ENCODE measurements at places on chromosomes 5 and 9.

DNA sequence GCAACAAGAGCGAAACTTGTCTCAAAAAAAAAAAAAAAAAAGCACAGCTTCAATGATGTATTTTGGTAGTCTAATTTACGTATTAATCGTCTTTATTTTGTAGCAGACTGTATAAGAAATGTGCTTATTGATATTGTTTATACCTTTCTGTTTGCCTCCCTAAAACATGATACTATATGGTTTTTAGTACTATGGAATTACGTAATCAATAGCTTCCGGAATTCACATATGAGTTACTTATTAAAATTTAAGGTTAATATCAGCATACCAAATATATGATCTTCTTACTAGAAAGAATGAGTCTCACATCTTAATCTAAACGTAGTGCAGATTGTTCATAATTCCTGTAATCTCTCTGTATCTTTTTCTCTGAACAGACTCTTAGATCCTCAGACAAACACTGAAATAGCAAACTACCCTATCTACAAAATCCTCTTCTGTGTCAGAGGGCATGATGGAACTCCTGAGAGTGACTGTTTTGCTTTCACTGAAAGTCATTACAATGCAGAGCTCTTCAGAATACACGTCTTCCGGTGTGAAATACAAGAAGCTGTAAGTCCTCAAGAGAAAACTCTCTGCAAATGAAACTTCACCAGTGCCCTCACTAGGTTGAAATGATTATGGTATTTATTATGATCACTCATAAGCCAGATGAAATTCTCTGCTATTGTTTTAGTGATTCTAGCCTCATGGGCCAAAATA lies 44.4 kb upstream of the GPR21 start:
- DNase-seq, result peak; percentile 10

- DNase-seq, result no peak
Observed at GRCh38 chr9:128358861-128359260, 12.3 kb upstream of the URM1 start.

- DNase-seq, result peak; percentile 15
Observed at GRCh38 chr9:114504341-114505186, 709 bp downstream of the WHRN start.

DNA sequence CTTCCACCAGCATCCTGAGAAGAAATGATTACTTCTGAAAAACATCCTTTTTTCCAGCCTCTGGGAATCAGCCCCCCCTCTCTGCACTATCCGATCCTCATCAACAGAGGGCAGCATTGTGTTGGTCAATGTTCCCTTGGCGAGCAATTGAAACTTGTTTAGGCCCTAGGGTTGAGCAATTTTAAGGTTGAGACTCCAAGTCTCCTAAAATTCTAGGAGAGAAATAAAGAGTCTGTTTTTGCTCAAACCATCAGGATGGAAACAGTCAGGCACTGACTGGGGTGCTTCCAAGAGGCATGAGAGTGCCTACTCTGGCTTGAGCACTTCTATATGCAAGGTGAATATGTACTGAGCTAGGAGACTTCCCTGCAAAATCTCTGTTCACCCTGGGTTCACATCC lies 12.4 kb upstream of the CYFIP2 start:
- peak; percentile 63 for DNase-seq

DNA sequence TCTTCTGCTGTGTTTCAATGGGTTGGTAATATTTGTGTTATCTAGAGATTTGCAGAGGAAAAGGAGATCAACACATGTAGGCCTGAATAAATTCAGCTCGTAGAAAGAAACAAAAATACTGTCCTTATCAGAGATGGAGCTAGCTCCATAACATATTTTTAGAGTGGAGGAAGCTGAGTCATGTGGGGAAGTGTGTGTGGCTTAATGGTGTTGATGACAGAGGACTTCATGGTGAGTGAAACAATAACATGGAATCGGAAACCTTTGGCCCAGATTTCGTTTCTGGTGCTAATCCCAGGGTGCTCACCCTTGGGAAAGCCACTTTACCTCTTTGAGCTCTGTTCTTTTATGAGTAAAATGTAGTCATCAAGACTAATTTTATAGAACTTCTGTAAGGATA lies 825.0 kb downstream of the TLR4 start:
- peak; percentile 30 for DNase-seq

- DNase-seq, result no peak
Observed at GRCh38 chr5:61311056-61311610, 20.9 kb upstream of the ZSWIM6 start.

GRCh38 chr5:36209664-36210063 lies 32.1 kb downstream of the NADK2 start:
- DNase-seq, result peak; percentile 68

GRCh38 chr5:148973455-148973854 lies 89.4 kb downstream of the SH3TC2 start:
- peak; percentile 73 for DNase-seq

DNA sequence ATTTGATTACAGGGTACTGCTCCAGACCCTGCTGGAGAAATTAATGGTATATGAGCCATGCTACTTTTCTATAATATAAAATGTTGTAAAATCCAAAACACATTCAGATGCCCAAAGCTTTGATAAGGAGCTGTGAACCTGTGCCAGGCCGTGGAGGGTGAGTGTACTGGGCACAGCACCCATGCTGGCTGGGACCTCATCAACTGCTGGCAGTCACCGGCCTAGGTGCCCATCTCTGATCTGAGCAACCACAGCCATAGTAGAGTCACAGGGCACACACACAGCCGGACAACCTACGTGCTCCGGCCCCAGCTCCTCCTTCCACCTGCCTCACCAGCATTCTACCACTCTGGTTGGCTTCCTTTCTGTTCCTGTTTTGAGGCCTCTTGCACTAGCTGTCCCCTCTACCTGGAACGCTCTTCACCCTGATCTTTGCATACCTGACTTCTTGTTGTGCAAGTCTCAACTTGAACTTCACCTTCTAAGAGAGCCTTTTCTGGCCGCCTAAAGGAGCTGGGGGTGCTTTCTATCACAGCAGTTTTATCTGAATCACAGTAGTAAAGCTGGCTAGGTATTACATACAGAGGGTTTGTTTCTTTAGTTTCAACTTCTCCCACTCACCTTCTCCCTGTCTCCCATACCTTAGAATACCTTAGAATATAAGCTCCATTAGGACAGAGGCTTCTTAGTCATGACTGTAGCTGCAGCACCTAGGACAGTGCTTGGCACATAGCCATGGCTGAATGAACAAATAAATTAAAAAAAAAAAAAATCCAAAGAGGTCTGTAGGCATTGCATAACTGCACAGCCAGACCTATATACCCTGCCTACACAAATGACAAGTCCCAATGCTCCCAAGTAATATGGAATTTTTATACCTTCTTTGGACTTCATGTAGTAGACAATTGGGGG lies 51.7 kb downstream of the MED27 start:
- peak; percentile 33 for DNase-seq

DNA sequence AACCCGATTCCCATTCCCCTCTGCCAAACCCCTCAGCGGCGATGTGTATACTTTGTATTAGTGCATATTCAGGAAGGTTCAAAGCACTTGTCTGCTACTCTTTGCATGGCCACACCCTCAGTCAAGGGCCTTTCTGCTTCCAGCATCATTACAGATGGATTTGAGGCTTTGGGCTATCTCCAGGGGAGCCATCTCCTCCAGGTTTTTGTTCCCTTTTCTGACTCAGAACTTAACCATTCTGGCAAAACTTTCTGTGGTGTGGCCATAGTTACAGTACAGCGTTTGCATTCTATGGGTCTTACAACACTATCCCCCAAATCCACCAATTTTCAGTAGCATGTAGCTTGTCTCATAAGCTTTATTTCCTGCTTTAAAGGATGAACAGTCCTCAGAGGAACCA lies 36.0 kb upstream of the SVEP1 start:
- DNase-seq, result peak; percentile 73

DNA sequence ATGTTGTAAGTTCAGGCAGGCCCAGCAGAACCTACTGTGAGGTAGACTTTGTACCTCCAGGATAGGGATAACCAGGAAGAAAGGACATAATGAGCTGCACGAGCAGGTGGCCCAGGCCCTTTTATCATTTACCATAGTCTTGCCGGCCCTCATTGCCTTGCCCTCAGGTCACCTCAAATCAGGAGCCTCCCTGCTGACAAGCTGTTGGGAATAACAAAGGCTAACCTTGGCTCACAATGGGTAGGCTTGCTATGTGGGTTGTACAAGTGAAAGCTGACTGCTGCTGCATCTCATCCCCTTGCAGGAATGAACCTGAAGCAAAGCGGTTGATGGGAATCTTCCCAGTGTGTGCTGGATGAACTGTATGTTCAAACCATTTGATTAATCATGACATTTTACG lies 159.5 kb upstream of the ACTBL2 start:
- no peak for DNase-seq

GRCh38 chr5:152378730-152379129 lies 26.3 kb downstream of the NMUR2 start:
- DNase-seq, result peak; percentile 5

GRCh38 chr5:5979377-5979760 lies 399.0 kb downstream of the MED10 start:
- DNase-seq, result peak; percentile 87

- no peak for DNase-seq
Observed at GRCh38 chr9:9299134-9299533, 1313.7 kb downstream of the PTPRD start.

DNA sequence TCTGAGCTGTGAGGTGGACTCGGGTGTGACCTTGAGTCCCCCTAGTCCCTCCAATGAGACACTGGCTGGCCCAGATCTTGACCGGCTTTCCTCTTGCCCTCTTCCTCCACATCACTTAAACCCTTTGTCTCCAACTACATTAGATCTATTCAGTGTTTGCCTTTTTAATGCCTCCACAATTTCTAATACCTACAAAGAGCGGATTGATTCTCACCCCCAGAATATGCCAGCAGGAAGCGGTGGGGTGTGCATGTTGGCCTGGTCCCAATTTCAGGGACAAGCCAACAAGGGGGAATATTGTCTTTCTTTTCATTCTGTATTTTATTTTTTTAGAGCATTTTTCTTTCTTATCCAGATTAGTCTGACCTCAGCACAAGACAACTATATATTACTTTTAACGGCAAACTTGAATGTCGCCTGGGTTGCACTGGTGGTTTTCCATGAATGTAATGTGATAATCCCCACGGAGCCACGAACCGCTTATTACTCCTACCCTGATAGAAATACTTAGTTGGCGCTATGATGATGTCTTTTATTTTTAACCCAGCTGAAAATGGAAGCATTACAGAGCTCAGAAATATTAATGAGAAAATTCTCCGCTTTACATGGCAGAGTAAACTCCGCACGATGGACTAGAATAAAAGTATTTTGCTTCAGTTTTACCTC lies 68.5 kb upstream of the MYO10 start:
- no peak for DNase-seq

GRCh38 chr9:93302586-93303257 lies 118.8 kb downstream of the WNK2 start:
- peak; percentile 54 for DNase-seq

- peak; percentile 6 for DNase-seq
Observed at GRCh38 chr5:171710451-171711024, 75.1 kb upstream of the SMIM23 start.

DNA sequence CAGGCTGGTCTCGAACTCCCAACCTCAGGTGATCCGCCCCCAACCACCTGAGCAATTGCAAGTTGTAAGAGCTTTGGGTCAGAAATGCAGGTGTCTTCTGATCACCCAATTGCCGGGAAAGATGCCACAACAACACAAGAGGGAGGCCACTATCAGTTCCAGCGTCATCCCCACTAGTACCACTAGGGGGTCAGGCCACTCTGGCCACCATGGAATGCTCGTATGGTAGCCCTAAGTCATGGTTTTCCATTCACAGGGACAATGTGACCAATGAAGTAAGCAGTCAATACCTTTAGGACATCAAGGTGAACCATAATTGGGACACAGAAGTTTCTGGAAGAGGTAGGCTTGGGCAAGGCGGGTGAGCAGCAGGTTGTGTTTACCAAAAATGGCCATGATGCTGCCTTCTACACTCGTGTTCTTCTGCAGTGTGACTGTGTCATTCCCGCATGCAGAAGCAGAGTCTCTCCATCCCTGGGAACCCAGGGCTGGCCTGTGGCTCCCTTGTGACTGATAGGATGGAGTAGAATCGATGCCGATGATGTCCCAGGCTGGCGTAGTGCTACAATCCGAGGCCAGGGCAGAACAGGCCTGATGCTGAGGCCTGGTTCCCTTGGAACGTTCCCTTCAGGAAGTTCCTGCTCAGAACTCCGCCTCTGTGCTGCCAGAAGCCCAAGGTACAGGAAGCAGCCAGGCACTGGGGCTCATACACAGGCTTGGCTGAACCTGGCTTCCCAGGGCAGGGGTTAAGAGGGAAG lies 42.2 kb upstream of the ANKRD33B start:
- no peak for DNase-seq

- DNase-seq, result peak; percentile 74
Observed at GRCh38 chr5:153613144-153613543, 122.7 kb downstream of the GRIA1 start.

DNA sequence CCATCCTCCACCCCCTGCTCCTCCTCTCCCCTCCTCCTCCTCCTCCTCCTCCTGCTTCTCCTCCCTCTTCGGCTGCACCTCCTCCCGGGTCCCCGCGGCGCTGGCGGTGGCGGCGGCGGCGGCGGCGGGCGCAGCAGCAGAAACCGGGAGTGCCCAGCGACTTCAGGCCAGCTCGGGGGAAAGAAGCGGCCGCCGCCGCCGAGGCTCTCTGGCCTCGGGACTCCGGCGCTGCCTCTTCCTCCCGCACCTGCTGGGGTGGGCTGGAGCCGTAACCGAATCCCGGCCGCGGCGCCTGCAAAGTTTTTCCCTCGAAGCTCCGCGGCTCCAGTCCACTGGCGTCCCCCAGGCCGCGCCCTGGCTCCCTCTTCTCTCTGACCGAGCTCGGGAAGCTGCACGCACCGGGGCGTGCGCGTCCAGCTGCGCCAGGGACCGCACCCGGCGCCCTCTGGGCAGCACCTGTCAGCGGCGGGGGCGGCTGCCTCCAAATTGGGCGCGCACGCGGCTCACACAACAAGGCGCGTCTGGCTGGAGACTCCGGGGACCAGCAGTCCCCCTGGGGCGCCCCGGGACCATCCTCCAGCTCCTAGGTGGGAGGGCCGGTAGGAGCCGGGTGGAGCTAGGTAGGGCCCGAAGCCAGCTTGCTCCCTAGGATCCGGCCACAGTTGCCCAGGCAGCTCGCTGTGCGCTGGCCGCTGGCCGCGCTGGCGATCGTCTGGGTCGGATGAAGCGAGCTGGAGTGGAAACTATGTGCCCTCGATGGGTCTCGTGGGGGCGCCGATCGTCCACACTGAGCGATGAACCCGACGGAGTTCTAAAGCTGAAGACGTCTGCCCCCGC lies at the start of gene MCTP1:
Gene MCTP1, minus strand, starts transcription at position 523 of the 837 bp plus-strand sequence.
- no peak for DNase-seq

DNA sequence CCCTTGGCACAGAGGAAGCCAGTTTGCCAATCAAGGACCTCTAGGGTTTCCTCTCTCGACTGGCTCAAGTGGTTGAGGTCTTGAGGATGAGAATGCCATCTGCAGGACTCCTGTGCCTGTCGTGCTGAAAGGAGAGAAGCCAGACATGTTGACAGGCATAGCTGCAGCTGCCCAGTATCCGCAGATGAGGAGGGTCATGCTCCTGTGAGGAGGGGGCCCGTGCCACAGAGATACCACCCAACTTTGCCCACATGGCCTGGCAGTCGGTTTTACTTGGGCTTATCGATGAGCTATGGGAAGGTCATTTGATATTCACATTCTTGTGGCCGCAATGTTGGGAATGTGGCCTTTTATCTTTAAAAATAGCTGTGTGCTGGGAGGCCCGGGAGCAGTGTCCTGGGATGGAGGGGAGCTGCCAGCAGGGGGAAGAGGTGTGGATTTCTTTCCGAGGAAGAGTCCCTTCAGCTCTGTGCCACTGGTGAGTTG lies 17.4 kb downstream of the FRMPD1 start:
- DNase-seq, result no peak
